ENCODE measurements at places on chromosomes 7 and 10.

DNA sequence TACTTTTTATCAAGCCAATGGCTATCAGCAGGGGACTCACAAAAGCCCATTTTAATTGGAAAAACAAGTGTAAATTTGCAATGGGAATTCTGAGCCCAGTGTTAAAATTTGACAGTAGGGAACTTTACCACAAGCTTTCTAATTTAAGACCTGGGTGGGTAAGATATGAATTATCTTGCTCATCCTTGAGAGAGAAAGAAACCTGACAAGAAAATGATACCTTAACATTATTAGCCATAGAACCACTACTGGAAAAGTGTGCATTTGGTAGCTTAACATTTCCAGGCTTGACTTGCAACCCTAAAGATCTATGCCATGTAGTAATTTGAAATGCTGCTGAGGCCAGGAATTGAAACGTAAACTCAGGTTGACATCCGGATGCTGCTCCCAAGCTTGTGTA, 2.7 kb upstream of the ST8SIA6 start:
- no peak for DNase-seq

- peak; percentile 95 for DNase-seq
Measured at GRCh38 chr10:73096449-73097304, at the start of gene P4HA1. TSS of gene P4HA1 (minus strand) at chr10:73096866. CDS start at chr10:73074883, 21,983 bp downstream.

GRCh38 chr7:47580175-47580706, 1.7 kb downstream of the TNS3 start:
- no peak for DNase-seq

GRCh38 chr7:77538281-77539212, 1.5 kb downstream of the PTPN12 start:
- DNase-seq: peak; percentile 68

GRCh38 chr7:154653281-154653680, 349.6 kb downstream of the PAXIP1 start:
- DNase-seq: no peak

DNA sequence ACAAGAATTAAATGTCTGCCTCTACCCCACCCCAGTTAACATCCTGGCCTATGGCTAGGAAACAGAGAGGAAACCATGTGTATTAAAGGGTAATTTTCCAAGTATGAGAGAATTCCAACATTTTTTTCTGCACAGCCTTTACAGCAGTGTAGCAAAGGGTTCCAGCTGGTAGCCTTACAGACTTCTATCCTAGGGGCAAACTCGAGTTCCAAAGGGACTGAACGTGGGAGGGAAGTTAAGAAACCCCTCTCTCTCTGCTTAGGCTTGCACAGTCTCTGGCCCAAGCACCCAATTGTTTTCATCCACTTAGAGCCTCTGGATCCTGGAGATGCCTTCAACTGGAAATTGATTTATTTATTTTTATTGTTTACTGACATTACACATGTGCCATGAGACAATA, 60.3 kb downstream of the SLC16A12 start:
- DNase-seq: no peak

GRCh38 chr7:133582766-133583523, 330.1 kb downstream of the EXOC4 start:
- no peak for DNase-seq

GRCh38 chr7:118747473-118747872, 523.0 kb downstream of the ANKRD7 start:
- DNase-seq: no peak

GRCh38 chr10:75100764-75101291, 10.6 kb upstream of the SAMD8 start:
- DNase-seq: no peak

GRCh38 chr10:93030409-93030808, 30.2 kb upstream of the CYP26C1 start:
- no peak for DNase-seq

All from GF-D8 (cell line).